Thoracic aorta (tissue), 2 donors: ENCODE measurements at places on chromosomes 5 and 9. TPM values are rescaled to one million over a fixed set of nuclear protein-coding genes. Genes with fewer than 3 reads are reported as not detected.

Gene IQGAP2
- total RNA-seq: 17.6 TPM

DNA sequence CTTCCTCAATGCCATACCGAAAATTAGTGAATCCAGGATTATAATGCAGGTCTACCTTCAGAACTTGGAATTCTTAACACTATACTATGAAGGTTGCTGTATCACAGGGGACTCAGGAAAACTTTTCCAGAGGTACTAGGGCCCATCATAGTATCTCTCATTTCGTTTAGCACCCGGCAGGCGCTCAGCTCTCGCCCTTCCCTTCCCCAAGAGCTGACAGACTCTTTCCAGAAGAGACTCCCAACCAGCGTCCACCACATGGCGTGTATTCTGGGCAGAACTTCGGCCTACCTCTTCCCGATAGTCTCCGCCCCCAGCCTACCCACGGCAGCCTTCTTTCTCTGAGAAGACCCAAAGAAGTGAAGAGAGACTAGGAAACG is 271 bp downstream of the NOL8 start:
- no peak for DNase-seq
- peak overlapping the region; percentile 89 for H3K4me3 ChIP-seq
- peak overlapping the region; percentile 97 for H3K27ac ChIP-seq
- H3K4me1 ChIP-seq: peaks cover 29% of the 10 kb centered on the region

GRCh38 chr5:54295651-54296276 is 14.6 kb downstream of the ARL15 start:
- no peak overlapping the region for H3K27ac ChIP-seq
- H3K4me3 ChIP-seq: no peak overlapping the region
- peaks cover 4% of the 10 kb centered on the region for H3K4me1 ChIP-seq

GRCh38 chr5:136590581-136590980 is 225.2 kb upstream of the TRPC7 start:
- DNase-seq: no peak
- no peak overlapping the region for H3K4me3 ChIP-seq
- no peaks in the 10 kb centered on the region for H3K4me1 ChIP-seq
- H3K27ac ChIP-seq: no peak overlapping the region
- no peaks in the 10 kb centered on the region for H3K27me3 ChIP-seq

GRCh38 chr9:108316630-108317029 is 539.2 kb downstream of the ACTL7B start:
- no peak overlapping the region for H3K4me3 ChIP-seq
- H3K36me3 ChIP-seq: no peaks in the 10 kb centered on the region
- H3K4me1 ChIP-seq: no peaks in the 10 kb centered on the region
- DNase-seq: no peak

DNA sequence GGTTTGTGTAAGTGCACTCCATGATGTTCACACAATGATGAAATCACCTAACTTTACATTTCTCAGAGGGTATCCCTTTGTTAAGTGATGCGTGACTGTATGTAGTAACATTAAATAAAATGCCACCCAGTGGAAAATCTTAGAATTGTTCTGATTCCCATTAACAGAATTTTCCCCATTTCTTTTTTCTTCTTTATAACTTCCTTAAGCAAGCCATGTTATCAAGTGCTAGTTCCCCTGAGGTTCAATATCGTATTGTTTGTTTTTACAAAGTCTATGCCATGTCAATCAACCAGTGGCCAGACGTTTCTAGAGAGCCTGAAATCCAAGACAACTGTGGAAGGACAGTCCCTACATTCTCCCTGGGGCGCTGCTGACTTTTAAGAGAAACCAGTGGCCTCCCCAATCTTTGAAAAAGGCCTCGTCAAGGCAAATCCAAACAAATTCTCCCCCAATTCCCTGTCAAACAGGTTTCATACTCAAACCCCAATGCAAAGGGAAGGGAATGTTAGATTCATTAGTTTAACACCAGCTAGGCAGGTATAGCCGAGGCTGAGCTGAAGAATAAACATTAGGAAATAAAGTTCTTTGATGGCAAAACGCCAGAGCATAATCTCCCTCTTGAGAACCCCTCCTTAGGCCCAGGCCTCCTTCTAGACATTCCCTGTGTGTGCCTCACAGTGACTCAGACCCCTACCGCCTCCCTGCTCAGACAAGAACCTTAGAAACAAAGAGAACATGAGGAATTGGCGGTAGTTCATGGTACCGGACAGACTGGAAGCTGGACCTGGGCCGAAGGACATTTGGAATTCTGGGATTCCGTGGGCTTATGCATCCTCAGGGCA is 198.7 kb downstream of the GNA14 start:
- no peak overlapping the region for H3K4me3 ChIP-seq
- H3K27ac ChIP-seq: no peak overlapping the region
- DNase-seq: no peak

DNA sequence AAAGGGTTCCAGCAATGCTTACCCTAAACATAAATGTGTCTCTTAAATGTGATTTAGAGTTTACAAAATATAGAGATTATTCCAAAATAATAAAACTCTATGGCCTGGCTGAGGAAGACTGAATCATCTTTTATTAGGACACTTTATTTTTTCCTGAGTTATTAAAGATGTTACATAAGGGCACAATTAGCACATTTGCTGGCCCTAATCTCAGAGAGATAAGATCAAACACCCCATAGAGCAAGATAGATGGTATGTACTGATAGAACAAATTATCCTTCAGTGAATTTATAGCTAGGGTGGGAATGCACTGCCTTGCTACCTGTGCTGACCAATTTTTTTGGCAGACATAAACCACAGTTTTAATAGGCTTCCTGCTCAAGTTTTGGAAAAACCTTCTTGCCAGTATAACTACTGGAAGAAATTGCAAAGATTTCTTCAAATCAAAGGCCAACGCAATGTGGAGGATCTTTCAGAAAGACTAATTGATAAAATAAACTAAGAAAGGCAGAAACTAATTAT is 367.1 kb upstream of the MPDZ start:
- H3K4me3 ChIP-seq: no peak overlapping the region
- H3K36me3 ChIP-seq: no peaks in the 10 kb centered on the region
- peaks cover 4% of the 10 kb centered on the region for H3K4me1 ChIP-seq

- no peak for DNase-seq
- no peak overlapping the region for H3K4me3 ChIP-seq
- H3K4me1 ChIP-seq: no peaks in the 10 kb centered on the region
- no peak overlapping the region for H3K27ac ChIP-seq
- H3K36me3 ChIP-seq: no peaks in the 10 kb centered on the region
Observed at GRCh38 chr5:122874179-122874875, 28.9 kb downstream of the SNX24 start.

DNA sequence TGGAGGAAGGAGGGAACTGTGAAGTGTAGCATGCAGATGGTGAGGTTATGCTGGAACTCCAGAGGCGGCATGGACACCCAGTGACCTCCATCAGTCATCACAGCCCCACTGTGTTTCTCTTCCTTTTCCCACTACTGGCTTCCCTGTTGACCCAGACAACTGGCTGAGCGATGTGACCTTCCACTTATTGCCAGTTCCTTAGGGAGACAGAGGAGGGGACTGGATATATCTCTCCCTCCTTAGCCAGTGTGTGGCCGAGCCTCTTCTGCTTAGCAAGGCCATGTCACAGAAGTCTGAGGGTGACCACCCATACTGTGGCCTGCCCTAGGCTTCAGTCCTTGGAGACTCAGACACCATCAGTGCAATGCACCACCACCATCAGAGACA is 3.0 kb upstream of the PHYKPL start:
- no peaks in the 10 kb centered on the region for H3K27me3 ChIP-seq
- no peak overlapping the region for H3K27ac ChIP-seq
- H3K4me1 ChIP-seq: peaks cover 14% of the 10 kb centered on the region
- H3K36me3 ChIP-seq: no peaks in the 10 kb centered on the region
- no peak for DNase-seq

DNA sequence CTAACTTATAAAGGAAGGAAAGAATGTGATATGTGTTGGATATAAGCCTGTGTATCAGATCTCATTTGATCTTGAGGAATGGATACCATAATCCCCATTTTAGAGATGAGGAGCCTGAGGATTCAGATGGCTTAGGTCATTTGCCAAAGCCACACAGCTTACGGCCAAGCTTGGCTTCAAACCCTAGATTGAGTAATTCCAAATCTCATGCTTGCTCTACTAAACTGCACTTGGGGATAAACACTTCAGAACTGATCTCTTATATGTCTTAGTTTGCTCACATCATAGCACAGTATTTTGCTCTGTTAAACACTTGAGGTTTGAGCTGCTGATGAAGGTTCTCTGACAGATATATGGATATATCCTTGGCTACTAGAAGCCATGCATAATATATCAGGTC is 504.4 kb downstream of the NTRK2 start:
- no peaks in the 10 kb centered on the region for H3K4me1 ChIP-seq
- no peaks in the 10 kb centered on the region for H3K36me3 ChIP-seq
- H3K27ac ChIP-seq: no peak overlapping the region
- H3K4me3 ChIP-seq: no peak overlapping the region

DNA sequence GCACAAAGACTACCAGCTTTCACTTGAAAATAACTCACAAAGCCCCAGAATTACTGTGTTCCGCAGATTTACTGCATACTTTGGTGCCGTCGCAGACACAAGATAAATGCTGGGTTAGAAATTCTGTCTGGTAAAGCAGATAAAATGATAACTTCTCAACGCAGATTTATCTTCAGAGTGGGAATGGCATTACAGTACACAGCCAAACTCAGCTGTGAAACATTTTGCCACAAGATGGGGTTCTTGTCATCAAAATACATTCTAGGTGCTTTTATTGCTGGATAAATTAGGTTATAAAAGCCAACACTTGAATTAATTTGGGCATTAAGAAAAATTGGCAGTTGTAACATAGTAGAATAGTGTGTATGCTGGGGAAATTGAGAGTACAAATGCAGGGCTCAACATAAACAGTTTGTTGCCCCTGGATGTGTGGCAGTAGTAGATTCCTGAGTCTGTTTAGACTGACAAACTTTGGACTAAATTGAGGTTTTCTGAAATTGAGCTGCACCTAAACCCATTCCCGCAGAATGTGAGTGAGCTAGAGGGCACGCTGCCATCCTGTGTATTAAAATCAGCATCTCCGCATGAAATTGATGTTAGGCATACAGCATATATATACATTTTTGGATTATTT is 61.1 kb downstream of the LMNB1 start:
- no peaks in the 10 kb centered on the region for H3K4me1 ChIP-seq
- H3K36me3 ChIP-seq: no peaks in the 10 kb centered on the region
- no peak overlapping the region for H3K27ac ChIP-seq
